Neuronal stem cell (in vitro differentiated cells): ENCODE measurements at places on chromosomes 4 and X.

- DNase-seq: no peak
Measured at GRCh38 chr4:14856062-14856933, 146.0 kb upstream of the CPEB2 start.

DNA sequence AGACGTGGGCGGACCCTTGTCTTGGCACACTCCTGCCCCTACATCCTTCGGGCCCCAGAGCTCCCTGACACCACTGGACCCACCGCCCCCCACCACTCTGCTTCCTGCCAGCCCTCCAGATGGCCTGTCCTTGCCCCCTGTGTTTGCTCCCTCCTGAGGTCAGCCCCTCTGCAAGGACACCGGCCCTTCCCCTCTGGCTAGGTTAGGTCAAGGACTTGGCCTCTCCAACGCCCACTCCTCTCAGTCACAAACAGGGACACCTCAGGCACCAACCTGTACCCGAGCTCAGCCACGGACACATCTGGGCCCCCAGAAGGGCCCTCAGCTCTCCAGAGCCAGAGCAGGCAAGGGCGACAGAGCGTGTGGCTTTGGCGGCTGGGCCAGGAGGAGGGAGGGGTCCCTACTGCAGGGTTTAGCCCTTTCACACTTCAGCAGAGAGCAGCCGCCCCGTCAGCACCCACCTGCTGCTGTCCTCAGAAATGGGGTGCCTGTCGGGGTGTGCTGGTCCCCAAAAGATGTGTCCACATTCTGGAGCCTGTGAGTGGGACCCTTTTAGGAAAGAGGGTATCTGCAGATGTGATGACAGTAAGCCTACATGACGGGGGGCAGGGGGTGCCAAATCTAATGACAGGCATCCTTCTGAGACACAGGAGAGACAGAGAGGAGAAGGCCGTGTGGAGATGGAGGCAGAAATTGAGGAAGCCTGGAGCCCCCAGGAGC is 23.5 kb upstream of the DUSP9 start:
- no peak for DNase-seq

DNA sequence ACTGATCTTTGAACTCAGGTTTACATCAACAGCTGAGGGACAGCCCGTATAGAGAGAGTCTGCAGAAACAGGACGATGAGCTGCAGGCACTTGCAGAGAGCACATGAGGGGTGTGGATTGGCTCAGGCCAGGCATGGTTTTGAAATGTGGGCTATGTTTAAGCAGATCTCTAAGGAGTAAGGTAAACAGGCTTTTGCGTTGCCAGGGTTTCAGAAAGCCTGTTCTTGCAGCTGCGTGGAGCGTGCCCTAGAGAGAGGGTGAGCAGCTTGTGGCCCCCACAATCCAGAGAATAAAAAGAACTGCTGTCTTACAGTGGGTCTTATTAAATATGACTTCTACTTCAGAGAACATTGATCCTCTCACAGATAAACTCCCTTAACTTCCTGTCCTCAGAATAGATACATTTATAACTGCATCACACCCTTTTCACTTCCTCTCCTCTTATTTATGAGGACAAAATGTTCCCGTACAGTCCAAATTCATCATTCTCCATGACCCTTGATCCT is 64.1 kb downstream of the TMA16 start:
- no peak for DNase-seq

DNA sequence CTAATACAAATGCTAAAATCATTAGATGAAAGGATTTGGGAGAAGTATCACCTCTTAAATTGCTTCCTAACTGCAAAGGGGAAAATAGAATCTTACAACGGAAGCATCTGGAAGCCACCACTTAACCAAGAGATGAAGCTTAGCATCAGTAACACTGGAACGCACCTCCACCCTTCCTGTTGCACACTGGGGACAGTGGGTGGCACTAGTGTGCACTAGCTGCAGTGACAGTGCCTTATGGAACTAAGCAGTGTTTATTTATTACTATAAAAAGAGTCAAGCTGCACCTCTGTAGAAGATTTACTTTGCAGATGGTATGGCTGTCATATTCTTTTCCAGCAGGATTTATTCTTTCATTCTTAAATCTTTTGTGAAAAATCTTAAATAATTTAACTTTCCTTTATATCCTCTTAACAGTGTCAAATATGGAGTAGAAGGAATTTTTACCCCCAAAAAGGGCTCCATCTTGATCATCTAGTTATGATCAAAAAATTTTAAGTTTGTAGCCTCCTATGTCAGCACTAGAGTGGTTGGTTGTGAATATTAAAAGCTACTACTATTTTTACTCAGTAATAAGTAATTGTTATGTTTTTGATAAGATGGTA is 76.7 kb downstream of the SCD5 start:
- DNase-seq: no peak

DNA sequence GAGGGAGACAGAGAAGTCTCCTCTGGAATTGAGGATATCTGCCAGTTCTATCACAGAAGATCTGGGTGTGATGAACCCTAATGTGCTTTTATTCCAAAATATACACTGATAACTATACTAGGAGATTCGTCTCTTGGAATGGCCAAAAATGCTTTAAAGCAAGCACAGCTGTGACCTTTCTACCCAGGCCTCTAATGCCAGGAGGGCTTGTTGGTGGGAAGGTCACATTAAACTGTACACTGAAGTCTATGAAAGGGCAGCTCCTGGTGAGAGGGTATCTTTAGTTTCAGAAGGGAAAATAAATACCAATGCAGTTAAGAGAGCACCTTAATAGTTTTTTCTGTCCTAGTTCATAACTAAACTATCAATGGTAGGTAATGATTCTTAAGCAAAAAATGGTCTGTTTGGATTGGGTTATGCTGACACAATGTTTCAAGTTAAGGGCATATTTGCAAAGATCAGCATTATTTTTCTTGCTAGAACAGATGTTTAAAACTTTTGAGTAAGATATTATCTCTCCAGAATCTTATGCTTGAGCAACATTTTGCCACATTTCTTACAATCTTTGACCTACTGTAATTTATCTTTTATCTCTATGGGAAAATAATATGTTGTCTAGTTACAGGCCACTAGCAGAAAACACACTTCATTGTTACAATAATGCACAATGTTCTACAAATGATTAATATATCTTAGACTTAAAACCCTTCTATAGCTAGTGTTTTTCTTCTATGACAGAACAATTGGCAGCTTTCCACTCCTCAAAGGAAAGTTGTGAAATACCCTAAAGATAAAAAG is 59.6 kb downstream of the SEC24D start:
- no peak for DNase-seq

- DNase-seq: peak; percentile 12
Measured at GRCh38 chrX:149962859-149963757, 24.8 kb upstream of the EOLA2 start.

DNA sequence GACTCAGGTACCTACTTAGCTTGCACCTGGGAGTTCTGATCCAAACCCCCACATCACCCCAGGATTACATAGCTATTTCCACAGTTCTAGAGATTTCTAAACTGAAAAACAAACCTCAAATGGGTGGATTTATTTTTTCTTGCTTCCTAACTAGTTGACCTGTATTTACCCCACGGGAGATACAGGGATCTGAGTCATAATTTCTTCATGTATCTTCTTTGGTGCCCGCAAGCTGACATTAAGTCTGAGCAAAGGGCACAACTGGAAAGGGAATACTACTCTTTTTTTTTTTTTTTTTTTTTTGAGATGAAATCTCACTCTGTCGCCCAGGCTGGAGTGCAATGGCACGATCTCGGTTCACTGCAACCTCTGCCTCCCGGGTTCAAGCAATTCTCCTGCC is 10.0 kb upstream of the ELOVL6 start:
- no peak for DNase-seq

DNA sequence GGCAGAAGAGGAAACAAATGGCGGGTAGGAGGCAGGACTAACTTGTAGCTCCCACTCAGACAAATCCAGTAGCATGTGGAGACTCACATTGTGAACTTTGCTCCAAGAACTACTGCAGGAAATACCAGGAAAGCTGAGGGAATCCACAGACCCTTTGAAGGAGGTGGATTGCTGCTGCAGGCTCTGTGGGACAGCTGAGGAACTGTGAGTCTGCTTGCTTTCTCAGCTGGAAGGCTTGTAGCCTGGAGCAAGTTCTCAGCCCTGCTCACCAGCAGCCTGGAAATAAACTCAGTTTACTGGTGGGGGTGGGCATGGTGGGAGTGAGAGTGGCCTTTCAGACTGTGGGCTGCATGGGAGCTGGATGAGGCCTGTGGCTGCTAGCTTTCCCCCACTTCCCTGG is 16.0 kb downstream of the RTL3 start:
- DNase-seq: no peak

- no peak for DNase-seq
Measured at GRCh38 chrX:37958525-37959211, 47.7 kb upstream of the SYTL5 start.

DNA sequence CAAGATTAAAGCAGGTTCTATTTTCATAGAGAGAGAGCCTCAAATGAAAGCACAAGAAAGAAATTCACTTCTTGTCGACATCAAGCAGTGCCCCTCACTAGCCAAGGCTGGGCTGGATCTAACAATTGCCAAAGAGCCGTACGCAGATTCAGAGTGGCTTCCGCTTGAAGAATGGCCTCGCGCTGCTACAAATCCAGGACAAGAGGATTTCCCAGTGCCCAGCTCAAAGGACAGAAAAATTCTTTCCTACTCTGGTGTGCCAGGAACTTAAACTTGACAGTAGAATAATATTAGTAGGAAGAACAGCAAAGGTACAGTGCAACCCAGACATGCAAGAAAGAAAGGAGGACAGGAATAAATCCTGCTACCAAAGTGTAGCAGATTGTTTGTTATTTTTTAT is 56.5 kb upstream of the PPARGC1A start:
- DNase-seq: no peak

DNA sequence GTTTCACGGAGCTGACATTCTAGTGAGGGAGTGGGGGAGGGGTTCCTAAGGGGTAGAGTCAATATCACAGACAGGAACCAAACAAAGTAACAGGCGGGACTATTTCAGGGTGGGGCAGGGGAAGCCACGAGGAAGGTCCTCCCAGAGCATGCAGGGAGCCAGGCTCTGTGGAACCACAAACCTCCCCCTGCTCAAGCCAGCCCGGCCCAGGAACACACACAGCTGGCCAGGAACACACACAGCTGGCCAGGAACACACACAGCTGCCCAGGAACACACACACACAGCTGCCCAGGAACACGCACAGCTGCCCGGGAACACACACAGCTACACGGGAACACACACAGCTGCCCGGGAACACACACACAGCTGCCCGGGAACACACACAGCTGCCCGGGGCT is 24.8 kb downstream of the EVC2 start:
- no peak for DNase-seq

- no peak for DNase-seq
Measured at GRCh38 chrX:16708016-16708415, 4.5 kb downstream of the CTPS2 start.

DNA sequence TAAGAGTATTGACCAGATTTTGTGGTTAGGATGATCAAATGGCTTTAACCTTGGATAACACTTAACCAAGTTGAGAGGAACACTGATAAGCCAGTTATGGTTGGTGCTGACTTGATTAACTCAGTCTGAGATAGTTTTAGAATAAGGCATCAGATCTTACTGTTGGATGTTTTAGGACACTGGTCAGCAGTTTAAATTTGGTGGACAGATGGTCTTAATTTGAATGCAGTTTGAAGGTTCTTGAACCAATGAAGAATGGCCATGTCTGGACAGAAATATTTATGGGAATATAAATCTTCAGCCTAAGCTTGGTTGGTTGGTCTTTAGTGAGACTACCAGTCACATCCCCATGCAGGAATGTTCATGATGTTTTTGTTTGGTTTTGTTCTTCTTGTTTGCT is 2.6 kb upstream of the GIMD1 start:
- DNase-seq: no peak

DNA sequence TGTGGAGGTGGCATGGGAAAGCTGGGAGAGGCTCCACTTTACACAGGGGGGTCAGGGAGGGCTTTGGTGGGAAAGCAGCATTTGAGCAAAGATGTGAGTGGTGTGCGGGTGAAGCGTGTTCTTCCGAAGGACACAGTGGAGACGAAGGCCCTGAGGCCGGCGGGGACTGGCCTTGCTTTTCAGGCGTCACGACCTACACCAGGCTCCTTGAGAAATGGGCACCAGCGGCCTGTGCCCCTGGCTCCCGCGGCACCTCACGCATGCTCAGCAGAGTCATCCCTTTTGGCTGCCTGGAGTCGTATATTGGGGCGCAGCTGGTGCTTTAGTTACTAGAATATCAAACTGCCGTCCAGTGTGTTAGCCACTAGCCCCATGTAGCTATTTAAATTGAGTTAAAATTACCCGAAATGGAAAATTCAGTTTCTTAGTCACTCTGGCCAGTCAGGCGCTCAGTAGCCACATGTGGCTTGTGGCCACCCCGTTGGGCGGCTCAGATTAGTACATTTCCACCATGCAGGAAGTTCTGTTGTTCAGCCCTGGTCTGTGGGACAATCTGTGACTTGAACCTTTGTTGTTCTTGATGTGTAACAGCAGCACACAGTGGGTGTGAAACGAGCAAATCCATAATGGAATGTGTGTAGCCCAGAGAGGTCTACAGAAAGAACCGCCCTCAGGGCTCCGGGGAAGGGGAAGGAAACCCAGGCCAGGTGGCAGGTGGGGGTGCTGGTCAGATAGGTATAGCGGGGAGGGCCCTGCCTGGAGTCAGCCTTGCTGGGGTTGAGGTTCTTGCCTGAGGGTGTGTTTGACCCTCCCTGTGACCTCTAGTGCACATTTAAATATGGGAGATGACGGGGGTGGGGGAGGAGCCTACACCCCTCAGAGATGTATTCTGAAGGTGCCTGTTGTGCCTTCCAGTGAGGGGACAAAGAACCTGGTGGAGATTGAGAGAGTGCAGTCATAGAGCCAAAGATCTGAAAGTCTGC is 30.4 kb downstream of the TBC1D14 start:
- DNase-seq: no peak

GRCh38 chr4:16123356-16124084 is 39.7 kb upstream of the PROM1 start:
- no peak for DNase-seq

DNA sequence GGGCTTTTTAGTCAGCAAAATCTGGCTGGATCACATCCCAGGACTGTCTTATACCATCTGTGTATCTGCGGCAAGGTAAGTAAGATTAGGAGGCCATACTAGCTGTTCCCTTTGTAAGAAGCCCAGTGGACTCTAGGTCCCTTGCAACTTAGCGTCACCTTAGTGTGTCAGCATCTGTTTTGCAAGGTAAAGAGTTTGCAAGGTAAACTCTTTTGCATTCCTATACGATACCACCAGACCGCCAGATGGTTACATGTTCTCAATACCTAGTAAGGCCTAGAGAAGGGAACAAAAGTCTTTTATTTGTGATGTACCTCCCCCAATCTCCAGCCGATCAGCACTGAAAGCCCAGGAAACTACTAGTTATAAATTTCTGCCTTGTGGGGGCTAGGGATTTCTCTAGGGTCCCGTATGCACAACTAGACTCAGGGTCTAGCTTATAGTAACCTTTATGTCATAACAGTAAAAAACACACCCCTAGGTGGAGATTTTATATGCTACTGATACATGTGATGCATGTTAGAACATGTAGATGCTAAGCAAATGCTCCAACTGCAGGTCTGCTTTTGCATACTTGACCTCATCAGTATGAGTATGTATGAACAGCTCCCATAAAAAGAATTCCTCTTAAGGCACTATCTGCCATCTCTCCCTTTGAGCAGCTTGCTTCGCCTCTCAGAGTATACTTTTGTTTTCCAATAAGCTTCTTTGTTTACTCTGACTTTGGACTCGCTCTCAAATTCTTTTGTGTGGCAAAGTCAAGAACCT is 78.4 kb downstream of the KCNIP4 start:
- no peak for DNase-seq

- DNase-seq: no peak
Measured at GRCh38 chr4:144366425-144366824, 225.9 kb upstream of the GYPA start.
